ENCODE measurements at places on chromosomes 1 and 21.

DNA sequence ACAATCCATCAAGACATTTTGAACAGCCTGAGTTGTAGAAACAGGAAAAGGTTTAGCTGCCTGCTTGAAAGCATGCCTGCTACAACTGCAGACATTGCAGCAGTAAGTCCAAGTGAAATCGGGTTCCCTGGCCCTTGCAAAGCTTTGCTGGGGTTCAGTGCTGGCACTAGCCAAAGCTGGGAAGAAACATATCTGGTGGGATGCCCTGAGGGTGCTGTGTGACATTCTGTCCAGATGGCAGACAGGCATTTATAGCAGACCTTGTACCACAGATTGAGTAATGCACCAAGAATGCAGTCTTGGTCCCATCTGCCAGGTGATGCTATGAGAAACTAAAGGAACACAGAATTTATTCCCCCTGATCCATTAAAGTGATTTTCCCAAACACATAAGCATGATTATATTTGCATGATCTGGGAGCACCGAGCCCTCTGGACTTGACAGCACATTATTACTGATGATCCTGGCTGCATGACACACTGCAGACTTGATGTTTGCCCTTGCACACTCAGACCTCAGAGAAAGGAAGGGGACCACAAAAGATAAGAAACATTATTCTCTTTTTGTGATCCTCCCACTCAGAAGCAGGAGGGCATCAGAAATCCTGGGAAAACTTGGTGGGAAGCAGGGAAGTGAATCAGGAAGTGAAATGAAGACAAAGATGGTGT is 223.7 kb upstream of the FAM78B start:
- DNase-seq = no peak

- DNase-seq = no peak
Measured at GRCh38 chr1:202439308-202439707, 90.8 kb downstream of the PPP1R12B start.

DNA sequence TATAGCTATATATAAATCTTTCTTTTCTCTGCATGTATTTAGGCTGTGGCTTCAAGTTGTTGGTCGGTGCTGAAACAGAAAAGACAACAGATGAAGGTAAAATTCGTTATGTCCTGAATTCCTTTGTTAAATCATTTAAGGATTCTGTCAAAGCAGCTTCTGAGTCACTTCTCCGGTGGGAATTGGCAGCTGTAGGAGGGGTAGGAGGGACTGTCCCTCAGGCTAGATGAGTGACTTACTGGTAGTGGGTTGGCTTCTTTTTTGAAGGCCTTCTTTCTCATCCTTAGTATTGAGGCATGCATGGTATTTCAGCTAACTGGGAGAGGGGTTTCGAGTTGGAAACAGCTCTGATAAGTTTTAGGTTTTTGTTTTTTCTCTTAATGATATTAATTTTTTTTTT is 22.1 kb upstream of the NEXN start:
- no peak for DNase-seq

DNA sequence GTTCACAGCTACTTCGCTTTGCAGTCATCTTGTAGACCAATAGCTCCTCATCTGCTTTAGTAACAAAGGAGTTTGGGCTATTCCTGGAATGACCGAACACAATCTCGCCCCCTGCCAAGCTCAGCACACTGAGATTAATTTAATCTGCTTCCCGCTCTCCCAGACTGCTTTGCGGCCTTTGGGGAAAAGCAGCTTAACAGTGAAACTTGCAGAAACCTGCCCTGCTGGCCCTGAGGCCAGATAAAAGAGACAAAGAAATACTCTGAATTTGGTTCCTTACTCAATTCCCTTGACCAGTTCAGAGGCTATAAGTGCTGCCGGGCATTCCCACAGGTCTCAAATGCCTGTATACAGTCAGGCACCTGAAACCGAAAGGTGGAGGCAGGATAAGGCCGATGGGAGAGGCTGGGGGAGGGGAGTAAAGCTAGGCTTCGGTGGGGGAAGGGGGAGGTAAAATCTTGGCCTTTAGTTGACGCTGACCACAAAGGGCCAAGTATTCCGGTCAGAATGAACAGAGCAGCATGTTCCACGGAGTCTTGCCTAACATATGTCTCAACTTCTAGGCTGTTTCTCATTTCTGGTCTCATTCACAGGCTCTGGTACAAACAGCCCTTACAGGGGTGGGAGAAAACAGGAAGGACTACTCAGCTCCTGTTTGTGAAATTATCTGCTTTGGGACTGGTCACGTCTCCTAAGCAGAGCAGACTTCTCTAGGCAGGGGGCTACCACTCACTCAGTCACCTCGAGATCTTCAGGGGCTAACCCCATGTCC is 17.7 kb upstream of the A3GALT2 start:
- DNase-seq = no peak

DNA sequence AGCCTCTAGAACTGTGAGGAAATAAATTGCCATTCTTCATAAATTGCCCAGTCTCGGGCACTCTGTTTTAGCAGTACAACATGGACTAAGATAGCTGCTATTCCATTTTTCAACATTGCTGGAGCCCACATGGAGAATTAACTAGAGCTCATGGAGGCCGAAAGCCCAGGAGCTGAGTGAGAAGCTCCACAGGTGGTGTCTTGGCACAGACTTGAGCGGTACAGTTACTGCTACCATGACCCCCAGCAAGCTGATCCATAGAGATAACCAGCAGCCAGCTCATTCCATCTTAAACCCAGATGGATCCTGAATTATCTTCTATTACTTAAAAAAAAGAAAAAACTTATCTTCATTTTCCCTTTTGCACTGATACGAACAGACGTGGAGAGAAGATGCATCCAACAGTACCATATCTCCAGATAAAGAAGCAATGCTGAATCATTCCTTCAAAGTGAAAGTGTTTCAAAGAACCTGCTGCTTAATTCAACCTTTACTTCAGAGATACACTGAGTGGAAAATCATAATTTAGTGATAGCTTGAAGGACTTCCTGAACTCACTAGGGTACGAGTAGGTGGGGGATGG is 115.1 kb downstream of the SETD4 start:
- DNase-seq = no peak

- DNase-seq = peak; percentile 3
Measured at GRCh38 chr1:240691909-240692705, 80.2 kb upstream of the GREM2 start.

DNA sequence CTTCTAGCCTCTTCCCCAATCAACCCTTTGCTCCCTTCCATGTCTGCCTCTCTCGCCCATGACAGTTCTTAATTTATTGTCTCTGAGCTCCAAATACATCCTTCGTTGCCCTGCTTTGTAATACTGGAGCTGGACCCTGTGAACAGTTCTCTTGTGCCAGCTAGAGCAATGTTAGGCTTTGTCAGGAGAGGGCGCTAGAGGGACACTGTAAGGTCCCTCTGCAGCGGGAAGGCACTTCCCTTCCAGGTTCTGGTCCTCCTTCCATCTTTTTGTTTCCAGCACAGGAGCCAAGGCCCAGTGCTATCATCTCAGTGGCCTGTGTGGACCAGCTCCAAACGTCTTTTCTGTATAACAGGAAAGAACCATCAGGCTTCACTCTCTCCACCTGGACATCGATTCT is 95.9 kb downstream of the PTPRU start:
- DNase-seq = peak; percentile 30

- no peak for DNase-seq
Measured at GRCh38 chr21:42703136-42703908, 49.9 kb downstream of the PDE9A start.

DNA sequence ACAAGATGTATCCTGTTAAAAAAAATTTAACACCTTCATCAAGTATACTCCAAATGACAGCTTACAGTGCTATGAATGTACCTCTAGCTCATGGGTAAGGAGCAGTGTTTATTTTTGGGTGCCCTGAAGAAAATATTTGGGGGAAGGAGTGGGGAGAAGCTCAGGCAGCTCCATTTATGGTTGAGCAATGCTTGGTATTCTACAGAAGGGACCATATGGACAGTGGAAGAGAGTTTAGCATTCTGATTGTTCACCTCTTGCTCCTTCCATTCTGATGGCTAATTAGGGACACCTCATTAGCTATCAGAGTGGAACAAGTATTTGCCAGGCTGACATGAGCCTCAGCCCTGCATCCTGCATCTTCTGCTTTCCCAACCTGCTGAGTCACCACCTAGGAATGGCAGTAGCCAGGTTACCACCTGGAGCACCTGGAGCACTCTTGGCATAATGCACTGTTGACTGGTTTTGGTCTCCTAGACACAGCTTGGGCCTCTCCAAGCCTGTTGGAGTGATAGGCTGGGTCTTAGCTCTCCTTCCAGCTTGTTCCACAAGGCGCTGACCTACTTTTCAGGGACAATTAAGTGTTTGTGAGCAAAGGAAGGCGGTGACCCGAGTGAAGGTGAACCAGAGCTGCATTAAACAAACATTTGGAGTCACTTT is 62.0 kb upstream of the MACF1 start:
- DNase-seq = no peak

GRCh38 chr1:7227654-7228053 is 442.4 kb downstream of the CAMTA1 start:
- DNase-seq = no peak

DNA sequence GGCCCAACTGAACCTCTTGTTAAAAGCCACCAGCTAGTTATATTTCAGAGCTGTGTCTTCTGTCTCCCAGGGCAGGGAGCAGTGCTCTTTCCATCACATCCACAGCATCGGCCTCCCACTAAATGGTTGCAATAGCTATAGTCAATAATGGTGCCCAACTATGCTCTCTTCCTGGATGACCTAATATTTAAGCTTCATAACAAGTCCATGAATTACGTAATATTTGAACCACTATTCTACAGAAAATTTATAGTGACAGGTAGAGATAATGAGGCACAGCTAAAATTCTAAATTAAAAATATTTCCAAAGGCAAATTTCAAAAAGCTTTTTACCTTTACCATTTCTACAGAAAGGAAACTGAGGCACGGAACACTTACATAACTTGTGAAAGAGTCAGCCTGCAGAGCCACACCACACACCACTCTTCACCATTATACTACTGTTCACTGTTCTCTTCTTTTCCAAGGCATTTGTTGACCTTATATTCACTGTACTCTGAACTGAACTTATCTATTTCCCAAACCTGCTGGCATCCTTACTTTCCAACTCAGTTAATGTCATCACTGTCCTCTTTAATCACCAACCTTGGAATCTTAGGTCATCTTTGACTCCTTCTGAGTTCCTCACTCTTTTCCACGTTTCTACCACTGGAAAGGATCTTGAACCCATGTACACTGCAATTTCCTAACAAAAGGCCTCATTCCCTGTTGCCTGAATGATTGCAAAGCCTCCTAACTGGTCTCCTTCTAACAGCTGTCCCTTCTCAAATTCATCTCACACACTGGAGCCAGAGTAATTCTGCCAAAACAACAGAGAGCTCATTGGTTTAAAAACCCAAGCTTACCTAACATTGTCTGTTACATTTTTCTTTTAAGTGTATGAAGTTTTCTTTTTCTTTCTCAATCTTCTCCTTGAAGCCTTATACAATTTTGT is 85.5 kb downstream of the DDAH1 start:
- DNase-seq = no peak

- DNase-seq = no peak
Measured at GRCh38 chr1:165994107-165994506, 166.7 kb downstream of the UCK2 start.

GRCh38 chr1:230426246-230427093 is at the start of gene PGBD5:
PGBD5 (minus strand) TSS chr1:230426332; CDS start chr1:230425928, 404 bp downstream.
- DNase-seq = peak; percentile 55

Measured in activated CD4-positive, alpha-beta T cell treated with anti-CD3 and anti-CD28 coated beads, Interleukin-2, amount 50 U/mL, for 16 hours (primary cell).